PC-3 (cell line): ENCODE measurements at places on chromosomes 13 and 19.

DNA sequence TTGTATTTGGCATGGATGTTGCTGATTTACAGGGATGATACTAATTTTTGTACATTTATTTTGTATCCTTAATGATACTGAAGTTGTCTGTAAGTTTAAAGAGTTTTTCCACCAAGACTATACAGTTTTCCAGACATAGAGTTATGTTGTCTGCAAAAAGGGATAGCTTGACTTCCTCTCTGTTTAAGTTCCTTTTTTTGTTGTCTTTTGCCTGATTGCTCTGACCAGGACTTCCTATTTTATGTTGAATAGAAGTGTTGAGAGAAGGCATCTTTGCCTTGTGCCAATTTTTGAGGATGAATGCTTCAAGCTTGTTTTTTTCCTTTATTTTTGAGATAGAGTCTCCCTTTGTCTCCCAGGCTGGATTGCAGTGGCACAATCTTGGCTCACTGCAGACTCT is 36.8 kb upstream of the ZNF681 start:
- no peak overlapping the region for H3K27ac ChIP-seq
- no peaks in the 10 kb centered on the region for H3K27me3 ChIP-seq
- H3K36me3 ChIP-seq, result peaks cover 26% of the 10 kb centered on the region
- H3K4me1 ChIP-seq, result no peaks in the 10 kb centered on the region
- H3K4me3 ChIP-seq, result no peak overlapping the region

GRCh38 chr13:98261165-98261702 is 84.2 kb upstream of the RNF113B start:
- DNase-seq, result no peak
- no peaks in the 10 kb centered on the region for H3K27me3 ChIP-seq
- H3K4me1 ChIP-seq, result no peaks in the 10 kb centered on the region
- no peaks in the 10 kb centered on the region for H3K36me3 ChIP-seq
- H3K27ac ChIP-seq, result no peak overlapping the region

DNA sequence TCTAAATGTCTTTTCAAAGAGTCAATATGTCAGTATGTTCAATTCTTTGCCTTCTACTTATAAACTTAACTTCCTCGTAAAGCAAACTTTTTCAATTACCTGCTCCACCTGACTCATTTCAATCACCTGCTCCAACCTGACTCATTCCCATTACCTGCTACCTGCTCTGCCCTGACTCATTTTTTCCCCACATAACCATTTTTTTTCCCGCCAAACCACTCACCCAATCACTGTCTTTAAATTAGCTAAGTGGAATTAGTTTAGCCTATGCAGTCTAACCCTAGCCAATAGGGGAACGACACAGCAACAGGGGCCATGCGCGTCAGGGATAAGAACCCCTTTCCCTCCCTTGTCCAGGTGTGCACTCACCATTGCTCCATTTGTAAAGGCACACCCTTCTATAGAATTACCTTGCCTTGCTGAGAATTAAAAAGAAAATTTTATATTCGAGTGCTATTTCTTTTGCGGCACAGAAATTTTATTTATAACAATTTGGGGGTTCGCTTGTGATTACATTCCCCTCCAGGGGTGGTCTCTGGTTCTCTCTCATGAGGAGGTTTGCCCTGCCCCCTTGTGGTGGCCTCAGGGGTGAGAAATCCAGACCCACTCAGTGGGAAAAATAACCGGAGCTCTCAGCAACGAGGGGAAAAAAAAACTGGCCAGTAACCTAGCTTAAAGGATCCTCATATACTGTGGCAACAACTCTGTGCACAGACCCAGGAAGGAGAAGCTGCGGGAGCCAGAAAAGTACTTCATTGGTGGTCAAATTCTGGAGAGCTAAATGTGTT is 193.1 kb downstream of the ZNF486 start:
- H3K27ac ChIP-seq, result no peak overlapping the region
- DNase-seq, result peak; percentile 4
- no peaks in the 10 kb centered on the region for H3K4me1 ChIP-seq
- H3K27me3 ChIP-seq, result no peaks in the 10 kb centered on the region

DNA sequence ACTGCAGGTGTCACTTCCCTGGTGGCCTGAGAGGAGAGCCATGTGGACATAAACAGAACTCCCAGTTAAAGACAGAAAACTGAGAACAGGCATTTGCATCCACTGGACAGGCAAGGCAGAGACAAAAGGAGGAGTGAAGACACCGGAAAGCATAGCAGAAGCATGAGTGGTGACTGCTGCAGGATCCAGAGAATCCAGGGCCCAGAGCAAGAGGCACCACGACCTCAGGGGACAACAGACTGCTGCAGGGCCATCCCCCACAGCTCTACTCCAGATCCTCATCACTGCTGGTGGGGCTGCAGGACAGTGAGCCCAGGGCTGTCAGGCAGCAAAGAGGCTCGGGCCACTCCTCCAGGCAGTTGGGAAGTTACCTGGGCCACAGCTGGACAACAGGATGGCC is 14.5 kb upstream of the ISYNA1 start:
- H3K4me3 ChIP-seq, result no peak overlapping the region
- no peak overlapping the region for H3K27ac ChIP-seq
- no peak for DNase-seq
- H3K36me3 ChIP-seq, result peaks cover 10% of the 10 kb centered on the region

- H3K4me1 ChIP-seq, result no peaks in the 10 kb centered on the region
- DNase-seq, result no peak
Measured at GRCh38 chr13:112065867-112066623, 904 bp upstream of the SOX1 start.

- H3K36me3 ChIP-seq, result no peaks in the 10 kb centered on the region
- H3K4me3 ChIP-seq, result no peak overlapping the region
- H3K4me1 ChIP-seq, result peaks cover 16% of the 10 kb centered on the region
Measured at GRCh38 chr13:34762312-34762711, 179.8 kb upstream of the NBEA start.

- DNase-seq, result no peak
- no peaks in the 10 kb centered on the region; the same call in 1 of the 2 replicates for H3K36me3 ChIP-seq
- H3K4me3 ChIP-seq, result no peak overlapping the region
- H3K4me1 ChIP-seq, result no peaks in the 10 kb centered on the region
- H3K27ac ChIP-seq, result no peak overlapping the region
Measured at GRCh38 chr19:17499648-17500446, 11.6 kb upstream of the PGLS start.

GRCh38 chr19:53576941-53577653 is 39.2 kb downstream of the ZNF331 start:
- no peaks in the 10 kb centered on the region for H3K27me3 ChIP-seq
- H3K4me3 ChIP-seq, result peak overlapping the region; percentile 17; the same call in 1 of the 2 replicates
- H3K36me3 ChIP-seq, result peaks cover 77% of the 10 kb centered on the region
- H3K27ac ChIP-seq, result no peak overlapping the region
- no peaks in the 10 kb centered on the region for H3K4me1 ChIP-seq

DNA sequence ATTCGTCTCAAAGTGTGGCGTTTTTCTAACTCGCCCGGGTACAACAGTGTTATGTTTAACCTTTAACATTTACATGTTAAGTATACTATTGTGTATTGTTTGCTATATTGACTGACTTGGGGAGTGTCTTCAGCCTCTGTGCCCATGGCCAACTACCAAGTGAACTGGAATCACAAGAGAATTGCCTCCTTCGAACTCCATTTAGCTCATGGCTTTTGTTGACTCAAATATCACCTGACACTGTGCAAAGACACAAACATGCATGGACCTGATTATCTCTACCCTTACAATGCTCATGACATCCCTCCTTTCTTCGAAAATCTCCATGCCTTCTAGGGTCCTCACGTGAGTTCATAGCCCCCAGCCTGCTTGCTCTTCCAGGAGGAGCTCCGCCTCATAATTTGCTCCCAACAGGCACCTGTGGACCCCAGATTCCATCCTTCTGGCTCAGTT is 704 bp downstream of the ZNF814 start:
- H3K4me3 ChIP-seq, result no peak overlapping the region
- DNase-seq, result no peak
- no peak overlapping the region for H3K27ac ChIP-seq
- H3K4me1 ChIP-seq, result no peaks in the 10 kb centered on the region
- H3K27me3 ChIP-seq, result no peaks in the 10 kb centered on the region

DNA sequence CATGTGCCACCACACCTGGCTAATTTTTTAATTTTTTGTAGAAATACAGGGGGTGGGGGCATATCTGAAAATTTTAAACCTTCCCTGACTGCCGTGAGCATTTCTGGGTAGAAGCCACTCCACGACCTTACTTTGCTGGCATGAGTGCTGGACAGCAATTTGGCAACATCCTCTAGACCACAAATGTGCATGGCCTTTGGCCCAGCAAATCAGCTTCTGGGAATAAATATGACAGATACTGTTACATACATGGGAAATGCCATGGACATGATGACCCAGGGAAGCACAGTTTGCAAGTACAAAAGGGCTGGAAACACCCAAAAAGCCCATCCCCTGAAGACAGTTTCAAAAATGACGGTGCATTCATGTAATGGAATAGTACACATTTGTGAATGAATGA is 3.2 kb upstream of the PVR start:
- no peaks in the 10 kb centered on the region for H3K36me3 ChIP-seq
- H3K4me3 ChIP-seq, result no peak overlapping the region
- H3K4me1 ChIP-seq, result peaks cover 49% of the 10 kb centered on the region
- no peaks in the 10 kb centered on the region for H3K27me3 ChIP-seq

DNA sequence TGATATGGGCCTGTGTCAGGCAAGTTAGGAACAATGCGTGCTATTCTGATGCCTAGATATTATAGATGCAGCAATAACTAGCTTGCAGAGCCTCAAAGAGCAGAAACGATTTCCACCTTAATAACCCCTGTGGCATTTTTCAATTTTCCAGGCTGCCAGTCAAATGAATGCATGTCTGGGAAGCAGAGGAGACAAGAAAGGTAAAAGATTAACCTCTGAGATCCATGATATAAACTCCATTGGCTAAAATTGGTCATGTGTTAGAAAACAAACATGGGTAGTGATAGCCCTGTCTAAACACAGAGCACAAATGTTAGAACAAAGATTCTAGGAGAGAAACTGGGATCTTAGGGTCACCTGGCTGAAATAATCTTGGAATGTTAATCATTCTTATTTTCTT is 811.1 kb downstream of the DIAPH3 start:
- no peak overlapping the region for H3K27ac ChIP-seq
- no peak for DNase-seq
- H3K4me1 ChIP-seq, result no peaks in the 10 kb centered on the region
- H3K4me3 ChIP-seq, result no peak overlapping the region
- H3K36me3 ChIP-seq, result no peaks in the 10 kb centered on the region

DNA sequence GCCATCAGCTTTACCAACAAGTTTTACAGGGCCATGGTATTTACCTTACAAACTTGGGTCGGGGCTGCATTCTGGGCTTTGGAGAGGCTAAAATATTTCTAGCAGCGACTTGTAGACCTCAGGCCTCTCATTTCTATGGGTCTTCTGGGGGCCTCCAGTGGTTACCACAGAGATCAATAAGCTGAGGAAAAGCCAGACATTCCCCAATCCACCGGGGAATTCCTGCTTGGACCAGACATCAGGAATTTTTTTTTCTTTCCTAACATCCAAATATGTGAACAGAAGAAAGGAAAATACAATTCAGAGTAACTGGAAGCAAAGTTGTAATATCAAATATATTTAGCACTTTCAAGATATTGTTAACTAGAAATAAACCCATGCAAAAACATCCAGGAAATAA is 1.5 kb downstream of the DZIP1 start:
- H3K27me3 ChIP-seq, result no peaks in the 10 kb centered on the region
- no peak for DNase-seq
- no peak overlapping the region for H3K4me3 ChIP-seq
- H3K36me3 ChIP-seq, result no peaks in the 10 kb centered on the region
- H3K4me1 ChIP-seq, result peaks cover 4% of the 10 kb centered on the region

DNA sequence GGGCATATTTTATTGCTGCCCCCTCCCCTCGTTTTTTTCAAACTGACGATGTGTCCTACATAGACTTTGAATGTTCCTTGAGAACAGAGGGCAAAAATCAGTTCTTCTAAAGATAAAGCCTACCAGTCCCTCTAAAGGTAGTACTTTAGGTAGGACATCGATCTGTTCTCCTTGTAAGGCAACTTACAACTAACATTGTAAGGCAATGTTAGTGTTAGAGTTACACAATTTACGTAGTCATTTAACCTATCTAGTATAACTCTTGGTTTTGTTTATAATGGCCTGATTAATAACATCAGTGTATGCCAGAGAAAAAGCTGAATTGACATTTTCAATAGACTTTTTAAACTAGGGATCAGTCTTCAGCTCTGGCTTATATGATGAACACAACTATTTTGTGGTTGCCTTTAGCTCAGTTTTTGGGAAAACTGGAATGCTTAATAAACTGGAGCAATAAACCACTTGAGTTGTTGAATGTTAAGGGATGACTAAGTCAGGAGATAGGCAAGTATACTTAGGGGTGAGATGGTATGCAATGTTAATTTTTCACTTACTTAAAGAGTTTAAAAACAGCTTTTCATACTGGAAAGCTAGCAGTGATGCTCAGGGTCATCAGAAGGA is 2.2 kb downstream of the NDFIP2 start:
- H3K27ac ChIP-seq, result no peak overlapping the region
- H3K27me3 ChIP-seq, result no peaks in the 10 kb centered on the region
- DNase-seq, result peak; percentile 55
- H3K4me1 ChIP-seq, result peaks cover 38% of the 10 kb centered on the region

DNA sequence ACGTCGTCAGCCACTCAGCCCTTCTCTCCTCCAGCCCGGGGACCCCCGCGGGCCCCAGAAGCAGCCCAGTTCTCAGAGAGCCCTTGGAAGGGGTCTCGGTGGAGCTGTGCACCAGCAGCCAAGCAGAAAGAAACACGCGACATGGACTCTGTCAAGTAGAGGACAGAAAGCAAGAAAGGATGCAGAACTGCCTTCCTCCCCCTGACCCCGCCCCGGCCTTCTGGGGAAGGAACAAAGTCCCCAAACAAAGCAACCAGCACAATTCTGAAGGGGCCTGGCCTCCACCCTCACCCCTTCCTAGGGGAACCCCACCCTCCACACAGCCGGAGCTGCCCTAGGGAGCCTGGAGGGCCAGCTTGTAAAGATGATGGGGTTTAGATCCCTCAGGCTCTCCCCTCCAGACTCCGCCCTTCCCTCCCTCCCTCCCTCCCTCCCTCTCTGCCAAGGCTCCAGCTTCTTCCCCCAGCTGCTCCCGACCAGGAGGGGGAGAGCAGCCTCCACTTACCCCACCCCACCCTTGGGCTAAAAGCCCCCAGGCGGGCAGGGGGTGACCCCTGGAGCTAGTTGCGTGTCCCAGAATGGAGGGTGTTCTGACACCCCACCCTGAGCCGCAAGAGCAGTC is 7.8 kb downstream of the LYL1 start:
- peaks cover 11% of the 10 kb centered on the region; the same call in 1 of the 2 replicates for H3K4me1 ChIP-seq
- DNase-seq, result peak; percentile 50
- H3K27me3 ChIP-seq, result no peaks in the 10 kb centered on the region
- no peaks in the 10 kb centered on the region for H3K36me3 ChIP-seq
- H3K27ac ChIP-seq, result no peak overlapping the region
- peak overlapping the region; percentile 67 for H3K4me3 ChIP-seq
